ENCODE measurements at places on chromosomes 4 and X. TPM values are rescaled to one million over a fixed set of nuclear protein-coding genes. Genes with fewer than 3 reads are reported as not detected.

- H3K27ac ChIP-seq, result no peak overlapping the region
- H3K4me1 ChIP-seq, result peaks cover 42% of the 10 kb centered on the region
- H3K27me3 ChIP-seq, result no peaks in the 10 kb centered on the region
- no peak overlapping the region for H3K4me3 ChIP-seq
These were observed 6.0 kb downstream of the SMAD1 start for GRCh38 chr4:145487631-145488030.

The GPR50 gene
- total RNA-seq, result not detected

- no peak overlapping the region for H3K27ac ChIP-seq
- H3K27me3 ChIP-seq, result no peaks in the 10 kb centered on the region
- H3K4me3 ChIP-seq, result no peak overlapping the region
These were observed 190.1 kb upstream of the GPRIN3 start for GRCh38 chr4:89497517-89498308.

The GC gene
- not detected for total RNA-seq
